ENCODE measurements at places on chromosomes 3 and 15.

DNA sequence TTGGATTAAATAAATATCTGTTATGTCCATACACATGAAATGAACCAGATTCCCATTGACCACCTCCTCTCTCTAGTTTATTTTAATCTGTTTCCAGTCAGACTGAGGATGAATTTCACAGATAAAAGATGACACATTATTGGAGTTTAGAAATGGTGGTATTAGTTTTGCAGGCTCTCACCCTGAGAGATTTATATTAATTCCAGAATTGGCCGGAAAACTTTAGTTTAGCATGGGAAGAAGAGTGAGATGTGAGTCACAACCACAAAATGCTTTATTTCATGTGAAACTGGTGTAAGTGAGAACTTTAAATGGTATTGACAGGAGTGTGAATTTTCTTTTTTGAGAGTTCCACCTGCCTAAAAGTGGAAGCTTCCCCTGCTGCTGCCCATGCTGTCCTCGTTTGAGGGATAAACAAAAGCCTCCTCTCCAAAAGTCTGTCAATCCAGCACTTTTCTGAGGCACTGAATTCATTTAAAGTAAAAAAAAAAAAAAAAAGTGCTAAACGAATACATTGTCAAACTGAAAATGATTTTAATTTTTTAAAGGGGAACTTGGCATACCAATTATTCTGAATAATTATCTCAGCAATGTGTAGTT lies 65.1 kb upstream of the EPHA3 start:
- DNase-seq = no peak

DNA sequence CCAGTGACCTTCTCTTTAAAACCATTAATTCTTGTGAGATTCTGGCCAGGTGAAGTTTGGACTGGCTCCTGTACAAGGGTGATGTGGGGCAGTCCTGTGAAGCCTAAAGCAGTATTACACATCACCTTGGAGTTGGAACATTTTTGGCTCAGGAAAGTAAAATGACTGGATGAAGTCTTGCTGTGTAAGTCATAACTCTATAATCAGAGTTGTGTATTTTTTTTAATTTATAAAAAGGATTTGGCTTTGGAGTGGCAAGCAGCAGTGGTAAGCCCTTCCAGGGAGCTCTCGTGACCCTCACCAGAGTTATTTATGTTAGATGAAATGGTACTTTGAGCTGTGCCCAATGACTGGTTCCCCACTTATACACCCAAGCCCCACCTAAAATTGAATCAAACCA lies 331.2 kb upstream of the DCBLD2 start:
- DNase-seq = no peak

DNA sequence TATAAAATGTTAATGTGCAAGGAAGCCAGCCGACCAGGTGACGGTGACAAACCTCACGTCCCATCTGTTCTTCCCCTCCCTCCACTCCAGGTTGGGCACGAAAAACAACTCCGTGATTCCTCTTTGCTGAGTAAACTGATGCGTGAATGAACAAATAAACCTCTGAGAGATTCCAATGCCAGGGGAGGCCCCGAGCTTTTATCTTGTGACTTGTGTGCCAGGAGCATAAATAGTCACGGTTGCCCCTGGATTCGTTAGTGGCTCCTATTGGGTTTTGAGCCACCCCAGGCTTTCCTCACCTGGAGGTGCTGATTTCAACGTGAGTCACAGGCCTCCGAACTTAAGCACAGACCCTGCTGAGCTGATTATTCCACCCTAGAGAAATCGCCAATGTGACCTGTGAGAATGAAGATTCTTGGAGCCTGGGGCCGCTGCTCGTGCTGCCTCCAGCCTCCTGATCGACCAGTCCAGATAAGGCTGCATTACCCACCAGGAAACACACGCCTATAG lies 119.2 kb downstream of the SHQ1 start:
- peak; percentile 87 for DNase-seq

DNA sequence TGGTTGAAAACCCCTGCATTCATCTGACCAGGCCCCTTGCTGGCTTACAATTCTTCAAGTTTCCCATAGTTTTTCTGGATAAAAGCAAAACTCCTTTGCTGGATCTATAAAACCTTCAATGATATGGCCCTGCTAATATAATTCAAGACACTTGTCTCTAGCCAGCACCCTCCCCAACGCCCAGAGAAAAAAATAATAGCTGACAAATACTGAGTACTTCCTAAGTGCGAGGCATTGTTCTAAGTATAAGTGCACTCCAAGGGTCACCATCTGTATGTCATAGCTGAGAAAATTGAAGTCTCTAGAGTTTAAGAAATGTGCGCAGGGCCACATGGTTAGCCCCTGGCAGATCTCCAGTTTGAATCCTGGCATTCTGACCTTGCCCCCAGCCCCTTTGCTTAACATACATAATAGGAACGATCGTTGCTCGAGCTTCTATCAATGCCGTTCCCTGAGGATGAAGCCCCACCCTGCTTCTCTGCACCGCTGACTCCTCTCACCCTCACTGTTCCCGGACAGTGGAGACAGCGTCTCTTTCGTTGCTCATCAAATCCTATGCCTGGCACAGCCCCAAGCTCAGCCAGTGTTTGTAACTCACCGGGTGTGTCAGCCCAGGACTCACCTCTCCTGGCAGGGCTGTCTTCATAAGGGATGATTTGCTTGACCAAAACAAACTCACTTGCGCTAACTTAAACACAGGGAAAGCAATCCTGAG lies 377.1 kb upstream of the PROK2 start:
- DNase-seq = peak; percentile 61

DNA sequence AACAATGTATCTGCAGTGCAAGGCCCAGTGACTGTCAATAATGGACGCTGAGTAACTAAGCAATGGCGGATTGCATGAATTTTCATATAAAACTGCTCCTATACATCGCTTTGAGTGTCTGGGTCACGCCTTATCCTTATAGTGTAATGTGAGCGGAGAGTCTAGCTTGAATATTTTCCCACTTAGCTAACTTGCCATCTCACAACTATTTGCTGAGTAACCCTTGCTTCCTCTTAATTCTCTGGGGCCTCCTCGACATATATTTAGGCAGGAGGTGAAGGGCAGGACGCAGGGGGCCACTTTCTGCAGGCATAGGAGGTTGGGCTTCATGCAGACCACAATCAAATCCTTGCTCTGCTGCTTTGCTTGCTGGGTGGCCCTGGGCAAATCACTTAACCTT lies 24.0 kb downstream of the ST8SIA2 start:
- no peak for DNase-seq

GRCh38 chr3:58271901-58272501 lies 34.0 kb upstream of the RPP14 start:
- no peak for DNase-seq

- DNase-seq = no peak
Measured at GRCh38 chr15:99130765-99131440, 26.0 kb downstream of the SYNM start.

GRCh38 chr3:9786209-9786739 lies 6.0 kb downstream of the TADA3 start:
- no peak for DNase-seq

GRCh38 chr15:39720081-39720480 lies 62.6 kb downstream of the FSIP1 start:
- DNase-seq = no peak

- no peak for DNase-seq
Measured at GRCh38 chr15:92634671-92635201, 20.8 kb downstream of the FAM174B start.

GRCh38 chr3:37243820-37244748 lies 69.7 kb upstream of the LRRFIP2 start:
- DNase-seq = peak; percentile 8

- no peak for DNase-seq
Measured at GRCh38 chr3:69445024-69445423, 59.1 kb upstream of the FRMD4B start.

DNA sequence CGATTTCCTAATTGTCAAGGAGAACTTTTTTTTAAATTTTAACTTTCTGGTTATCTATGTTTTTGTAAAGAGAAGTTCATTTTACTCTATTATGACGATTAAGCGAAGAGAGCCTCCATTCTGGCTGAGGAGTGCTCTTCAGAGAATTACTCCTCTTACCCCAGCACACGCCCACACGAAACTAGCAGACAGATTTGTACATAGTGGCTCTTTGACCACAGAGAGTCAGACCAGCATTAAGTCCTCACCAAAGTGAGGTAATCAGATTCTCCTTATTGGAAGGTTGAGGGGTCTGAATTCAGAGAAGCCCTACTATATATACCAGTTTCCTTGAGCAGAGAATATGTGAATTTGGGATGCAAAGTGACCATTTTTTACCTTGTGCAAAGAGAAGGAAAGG lies 204.8 kb upstream of the TSC22D2 start:
- no peak for DNase-seq

GRCh38 chr3:195522254-195523023 lies 20.7 kb downstream of the PPP1R2 start:
- DNase-seq = peak; percentile 24

DNA sequence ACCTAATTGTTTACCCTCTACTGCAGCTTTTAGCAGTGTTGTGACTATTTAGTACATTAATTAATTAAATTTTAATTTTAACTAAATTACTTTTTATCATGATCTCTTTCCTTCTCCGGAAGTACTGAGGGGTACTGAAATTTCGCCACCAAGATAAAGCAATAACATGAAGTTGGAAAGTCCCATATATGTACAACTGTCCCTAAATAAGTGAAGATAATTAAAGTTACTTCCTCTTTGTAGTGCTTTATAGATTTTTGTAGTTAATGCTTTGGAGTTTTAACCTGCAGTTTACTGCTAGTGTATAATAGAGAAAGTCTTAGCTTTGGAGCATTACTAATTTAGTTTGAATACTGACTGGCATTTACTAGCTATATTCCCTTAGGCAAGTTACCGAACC lies 325.3 kb downstream of the NAALADL2 start:
- no peak for DNase-seq

DNA sequence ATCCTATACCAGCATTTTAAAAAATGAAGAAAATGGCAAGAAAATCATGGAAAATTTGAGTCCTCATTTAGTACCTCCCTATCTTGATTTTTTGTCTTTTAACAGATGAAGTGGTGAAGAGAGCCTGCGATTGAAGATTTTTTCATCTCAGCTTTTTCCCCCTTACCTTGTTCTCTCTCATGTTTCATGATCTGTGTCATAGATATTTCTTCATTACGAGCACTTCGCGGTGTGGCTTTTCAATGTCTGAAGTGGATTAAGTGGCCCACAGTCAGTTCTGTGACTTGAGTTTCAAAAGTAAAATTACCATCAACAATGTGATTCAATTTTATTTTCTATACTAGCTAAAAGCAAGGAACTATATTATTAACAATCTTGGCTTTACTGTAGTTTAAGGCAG lies 147.2 kb downstream of the FNDC3B start:
- no peak for DNase-seq

DNA sequence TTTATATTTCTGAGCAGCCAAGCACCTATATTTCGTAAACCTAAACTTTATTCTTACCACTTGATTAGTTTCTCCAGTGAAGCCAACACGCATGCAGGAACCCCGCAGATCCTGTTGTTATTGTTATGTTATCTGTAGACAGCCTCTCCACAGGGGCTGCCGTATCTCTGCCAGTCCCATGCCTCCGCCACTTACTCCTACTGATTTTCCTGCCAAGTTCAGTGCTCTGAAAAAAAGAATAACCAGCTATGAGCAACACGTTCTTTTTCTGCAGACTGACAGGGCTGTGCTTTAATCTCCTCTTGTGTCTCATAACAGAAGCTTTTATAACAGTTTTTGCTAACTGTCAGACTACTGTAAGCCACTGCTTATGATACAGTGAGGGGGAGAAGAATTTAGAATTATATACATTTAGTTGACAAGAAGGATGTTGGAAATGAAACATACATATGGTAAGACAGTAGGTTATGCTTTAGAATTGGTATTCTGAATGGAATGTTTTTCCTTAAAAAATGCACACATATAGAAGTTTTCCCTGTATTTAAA lies 347.4 kb downstream of the SI start:
- no peak for DNase-seq

GRCh38 chr3:57164657-57165573 lies at the start of gene IL17RD:
TSS of gene IL17RD (minus strand) at chr3:57165353. CDS start at chr3:57165286, 67 bp downstream.
- DNase-seq = peak; percentile 78

DNA sequence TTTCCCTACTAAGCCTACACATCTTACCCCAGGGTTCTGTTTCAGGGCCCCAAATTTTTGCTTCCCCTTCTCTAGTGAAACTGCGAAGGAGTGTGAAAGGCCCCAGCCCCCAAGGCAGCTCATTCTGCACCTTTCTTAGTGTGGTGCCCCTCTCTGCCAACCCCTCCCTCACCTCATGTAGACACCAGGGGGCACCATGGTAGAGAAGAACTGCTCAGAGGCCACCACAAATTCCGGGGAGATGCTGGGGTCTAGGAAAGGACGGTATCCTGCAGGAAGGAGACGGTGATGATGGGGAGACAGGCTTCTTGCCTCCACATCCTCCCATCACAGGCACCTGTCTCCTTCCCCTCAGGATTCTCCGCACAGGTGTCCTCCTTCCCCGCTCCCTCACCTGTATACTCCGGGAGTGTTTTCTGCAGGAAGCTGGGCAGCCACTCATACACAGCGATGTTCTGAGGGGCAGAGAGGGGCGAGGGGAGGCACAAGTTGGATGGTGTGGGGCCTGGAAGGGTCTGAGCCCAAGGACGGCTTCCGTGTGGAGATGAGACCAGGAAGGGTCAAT lies 3.6 kb downstream of the DUOX2 start:
- no peak for DNase-seq

DNA sequence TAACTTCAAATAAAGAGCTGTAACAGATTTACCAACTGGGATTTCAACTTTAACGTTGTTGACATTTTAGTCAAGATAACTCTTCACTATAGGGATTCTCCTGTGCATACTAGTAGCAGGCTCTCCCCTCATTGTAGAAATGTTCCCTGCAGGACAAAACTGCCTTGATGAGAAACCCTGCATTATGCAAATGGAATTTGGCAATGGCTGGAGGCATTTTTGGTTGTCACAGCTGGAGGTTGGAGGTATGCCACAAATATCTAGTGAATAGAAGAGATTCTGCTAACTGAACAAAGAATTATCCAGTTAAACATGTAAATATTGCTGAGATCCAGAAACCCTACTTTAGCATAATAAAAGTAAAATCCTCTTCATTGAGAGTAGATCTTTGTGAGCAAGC lies 928.8 kb upstream of the ALCAM start:
- DNase-seq = peak; percentile 21

DNA sequence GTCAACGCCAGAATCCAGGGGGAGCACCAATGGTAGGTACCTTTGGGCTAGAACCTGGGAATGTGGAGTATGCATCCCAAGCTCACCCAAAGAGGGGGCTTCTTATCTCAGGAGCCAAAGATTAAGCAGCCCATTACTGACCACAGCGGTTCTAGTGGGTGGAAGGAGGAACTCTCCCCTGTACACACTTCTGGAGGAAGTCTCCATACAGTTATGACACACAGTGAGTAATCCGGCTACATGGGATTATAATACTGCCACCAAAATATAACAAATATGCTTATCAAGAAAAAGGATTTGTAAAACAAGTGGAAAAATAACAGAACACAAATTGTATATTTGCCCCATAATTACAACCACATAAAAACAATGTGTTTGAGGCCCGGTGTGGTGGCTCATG lies 8.4 kb downstream of the MYO1E start:
- no peak for DNase-seq

GRCh38 chr15:91140601-91141000 lies 40.5 kb downstream of the SV2B start:
- DNase-seq = no peak

- DNase-seq = no peak
Measured at GRCh38 chr3:162034368-162034767, 537.8 kb downstream of the OTOL1 start.

GRCh38 chr3:147368561-147369221 lies 37.7 kb downstream of the ZIC4 start:
- DNase-seq = no peak
